ENCODE measurements at places on chromosomes 7 and 10.

DNA sequence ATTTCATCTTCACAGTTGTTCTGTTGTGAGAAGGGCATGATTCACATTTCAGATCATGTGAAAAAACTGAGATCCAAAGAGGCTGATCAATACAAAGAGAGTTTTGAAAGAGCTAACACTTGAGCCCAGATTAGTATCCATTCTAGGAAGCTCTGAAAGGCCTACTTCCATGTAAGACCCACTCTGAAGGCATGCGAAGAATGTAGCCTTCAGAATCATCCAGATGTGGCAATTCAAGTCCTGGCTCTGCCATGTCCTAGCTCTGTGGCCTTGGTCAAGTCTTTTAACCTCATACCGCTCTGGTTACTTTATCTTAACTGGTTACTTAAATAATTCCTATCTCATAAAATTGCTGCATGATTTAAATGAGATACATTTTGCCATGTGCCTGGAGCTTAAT, 111.1 kb downstream of the FZD1 start:
- DNase-seq, result no peak

DNA sequence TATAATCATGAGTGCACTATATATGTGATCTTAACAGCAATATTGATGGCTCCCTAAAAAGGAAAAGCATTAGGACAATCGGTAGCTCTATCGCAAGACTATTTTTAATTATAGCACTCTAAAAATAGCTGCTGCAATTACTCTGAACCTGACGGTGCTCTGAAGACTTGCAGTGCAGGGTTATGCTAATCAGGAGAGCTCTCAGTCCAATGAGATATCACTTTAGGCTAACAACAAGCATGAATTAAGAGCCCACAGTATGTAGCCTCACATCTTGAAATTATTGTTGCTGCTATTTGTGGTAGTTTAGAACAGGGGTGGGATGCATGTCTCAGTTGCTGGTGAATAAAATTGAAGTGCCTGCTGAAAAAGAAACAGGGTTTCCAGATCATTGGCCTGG, 515.8 kb upstream of the AKR1E2 start:
- no peak for DNase-seq

GRCh38 chr7:128909625-128910568, 612 bp downstream of the KCP start:
- peak; percentile 15 for DNase-seq

- DNase-seq, result no peak
Measured at GRCh38 chr7:135389971-135390370, 119.9 kb downstream of the CNOT4 start.

DNA sequence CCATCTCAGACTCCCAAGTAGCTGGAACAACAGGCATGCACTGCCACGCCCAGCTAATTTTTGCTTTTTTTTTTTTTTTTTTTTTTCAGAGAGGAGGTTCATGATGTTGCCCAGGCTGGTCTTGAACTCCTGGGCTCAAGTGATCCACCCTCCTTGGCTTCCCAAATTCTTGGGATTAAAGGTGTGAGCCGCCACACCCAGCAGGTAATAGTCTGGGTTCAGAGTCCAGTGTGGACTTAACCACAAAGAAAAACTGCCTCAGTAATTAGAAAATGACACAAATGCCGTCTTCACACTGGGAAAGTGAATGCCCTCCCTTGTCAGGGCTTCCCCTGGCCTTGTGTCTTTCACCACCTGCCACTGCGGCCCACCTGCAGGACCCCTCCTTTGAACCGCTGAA, 101.1 kb downstream of the RAB11FIP2 start:
- no peak for DNase-seq

DNA sequence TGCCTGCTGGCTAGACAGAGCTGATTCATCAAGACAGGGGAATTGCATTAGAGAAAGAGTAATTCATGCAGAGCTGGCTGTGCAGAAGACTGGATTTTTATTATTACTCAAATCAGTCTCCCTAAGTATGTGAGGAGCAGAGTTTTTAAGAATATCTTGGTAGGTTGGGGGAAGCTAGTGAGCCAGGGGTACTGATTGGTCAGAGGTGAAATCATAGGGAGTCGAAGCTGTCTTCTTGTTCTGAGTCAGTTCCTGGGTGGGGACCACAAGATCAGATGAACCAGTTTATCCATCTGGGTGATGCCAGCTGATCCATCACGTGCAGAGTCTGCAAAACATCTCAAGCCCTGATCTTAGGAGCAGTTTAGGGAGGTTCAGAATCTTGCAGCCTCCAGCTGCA, 39.8 kb downstream of the FOXI2 start:
- DNase-seq, result no peak

GRCh38 chr7:85125651-85126131, 61.2 kb downstream of the SEMA3D start:
- DNase-seq, result no peak
